Activated CD4-positive, alpha-beta T cell treated with anti-CD3 and anti-CD28 coated beads, Interleukin-2, amount 50 U/mL, for 48 hours (primary cell): ENCODE measurements at places on chromosomes 13 and 19.

- DNase-seq: no peak
Observed at GRCh38 chr13:54574791-54575190, 1546.2 kb downstream of the OLFM4 start.

GRCh38 chr13:61695147-61695546 is 279.5 kb upstream of the PCDH20 start:
- DNase-seq: no peak

GRCh38 chr19:15328312-15328711 is 4.0 kb downstream of the BRD4 start:
- no peak for DNase-seq

DNA sequence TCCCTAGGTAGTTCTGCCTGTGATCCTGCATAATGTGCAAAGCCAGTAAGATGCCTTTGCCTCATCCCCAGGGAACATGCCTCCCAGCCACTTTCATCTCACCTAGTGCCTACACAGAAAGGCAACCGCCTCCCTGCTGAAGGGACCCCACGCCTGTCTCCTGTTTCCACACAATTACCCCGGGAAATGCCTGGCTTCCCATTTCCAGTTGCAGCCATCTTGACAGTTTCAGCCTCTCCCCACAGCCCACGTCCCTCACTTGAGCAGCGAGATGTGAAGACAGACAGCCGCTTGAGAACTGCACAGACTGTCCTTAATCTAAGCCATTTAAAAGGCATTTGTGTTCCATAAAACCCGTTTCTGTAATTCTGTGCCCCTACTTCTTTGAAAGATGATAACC is 4.7 kb upstream of the UQCRFS1 start:
- DNase-seq: no peak

GRCh38 chr13:73714522-73714921 is 419.7 kb downstream of the KLF12 start:
- peak; percentile 16 for DNase-seq

GRCh38 chr13:52158629-52159158 is 703 bp downstream of the NEK3 start:
- DNase-seq: peak; percentile 38

GRCh38 chr19:19510432-19510831 is 4.9 kb downstream of the TSSK6 start:
- DNase-seq: no peak

- no peak for DNase-seq
Observed at GRCh38 chr19:45336696-45337251, 3.8 kb upstream of the KLC3 start.

DNA sequence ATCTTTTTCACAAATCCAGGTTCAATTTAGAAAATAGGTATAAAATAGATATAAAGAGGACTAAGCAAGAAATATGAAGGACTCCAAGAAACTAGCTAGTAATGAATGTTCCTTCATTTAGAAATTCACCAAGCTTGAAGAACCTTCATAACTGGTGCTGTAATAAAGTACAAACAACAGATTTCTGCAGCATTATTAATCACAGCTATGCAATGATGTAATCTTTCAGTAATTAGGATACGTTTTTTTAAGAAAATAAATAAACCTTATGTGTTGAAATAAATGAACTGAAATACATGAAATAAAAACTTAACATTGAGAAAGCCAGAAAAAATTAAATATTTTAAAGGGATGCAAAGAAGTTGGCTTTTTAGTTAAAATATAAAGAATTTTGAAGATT is 236.1 kb downstream of the RGCC start:
- no peak for DNase-seq

DNA sequence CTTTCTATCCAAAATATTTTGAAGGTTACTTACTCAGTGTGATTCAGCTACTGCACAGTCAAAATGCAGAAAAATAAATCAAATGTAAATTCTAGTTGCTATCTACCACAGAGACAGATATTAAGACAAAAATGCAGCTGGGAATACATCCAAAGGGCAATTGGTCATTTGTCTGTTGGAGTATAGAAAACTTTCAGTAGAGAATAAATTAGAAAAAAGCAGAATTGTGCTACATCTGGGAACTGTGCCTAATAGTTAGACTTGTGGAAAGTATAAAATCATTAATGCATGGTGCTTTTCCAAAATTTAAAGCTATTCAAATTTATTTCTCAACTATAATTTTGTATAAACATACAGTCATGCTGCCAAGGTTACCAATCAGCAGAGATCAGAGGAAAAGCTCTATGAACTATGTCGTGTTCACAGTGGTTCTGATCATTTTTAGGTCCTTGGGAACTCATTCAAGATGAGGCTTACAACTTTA is 1635.8 kb downstream of the PCDH9 start:
- no peak for DNase-seq

DNA sequence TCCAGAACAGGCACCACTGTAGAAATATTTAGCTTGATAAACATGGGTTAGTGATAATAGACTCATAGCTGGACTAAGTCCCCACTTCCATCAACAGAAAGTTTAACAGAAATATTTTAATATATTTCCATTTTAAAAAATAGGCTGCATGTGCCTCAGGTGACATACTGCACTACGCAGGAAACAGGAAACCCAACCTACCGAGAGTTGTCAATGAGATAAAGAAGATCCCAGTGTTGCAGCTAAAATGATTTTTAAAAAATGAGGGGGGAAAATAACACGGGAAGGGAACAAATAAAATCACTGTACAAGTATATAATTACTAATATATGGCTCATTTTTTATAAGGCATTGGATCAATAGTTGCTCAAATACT is 154.8 kb downstream of the TBC1D4 start:
- no peak for DNase-seq

- DNase-seq: peak; percentile 33
Observed at GRCh38 chr19:6239401-6239844, 40.4 kb downstream of the MLLT1 start.

DNA sequence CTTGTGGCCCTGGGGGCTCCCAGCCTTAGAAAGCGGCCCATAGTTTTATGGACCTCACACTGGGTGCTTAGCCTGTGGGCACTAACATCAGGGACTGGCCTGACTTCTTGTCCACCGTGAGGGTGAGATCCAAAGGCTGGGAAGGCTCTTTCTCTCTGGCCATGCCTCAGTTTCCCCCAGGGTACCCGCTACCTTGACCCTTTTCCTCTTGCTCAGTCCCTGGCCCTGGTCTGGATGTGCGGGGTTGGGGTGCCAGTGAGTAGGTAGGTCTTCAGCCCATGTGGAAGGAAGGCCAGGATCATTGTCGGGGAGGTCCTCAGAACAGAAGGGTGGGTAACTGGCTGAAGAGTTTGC is 1.6 kb upstream of the TMEM161A start:
- DNase-seq: no peak

- no peak for DNase-seq
Observed at GRCh38 chr13:36352350-36352749, 6.2 kb upstream of the SPART start.

GRCh38 chr13:46526740-46527139 is 26.2 kb upstream of the LRCH1 start:
- no peak for DNase-seq

DNA sequence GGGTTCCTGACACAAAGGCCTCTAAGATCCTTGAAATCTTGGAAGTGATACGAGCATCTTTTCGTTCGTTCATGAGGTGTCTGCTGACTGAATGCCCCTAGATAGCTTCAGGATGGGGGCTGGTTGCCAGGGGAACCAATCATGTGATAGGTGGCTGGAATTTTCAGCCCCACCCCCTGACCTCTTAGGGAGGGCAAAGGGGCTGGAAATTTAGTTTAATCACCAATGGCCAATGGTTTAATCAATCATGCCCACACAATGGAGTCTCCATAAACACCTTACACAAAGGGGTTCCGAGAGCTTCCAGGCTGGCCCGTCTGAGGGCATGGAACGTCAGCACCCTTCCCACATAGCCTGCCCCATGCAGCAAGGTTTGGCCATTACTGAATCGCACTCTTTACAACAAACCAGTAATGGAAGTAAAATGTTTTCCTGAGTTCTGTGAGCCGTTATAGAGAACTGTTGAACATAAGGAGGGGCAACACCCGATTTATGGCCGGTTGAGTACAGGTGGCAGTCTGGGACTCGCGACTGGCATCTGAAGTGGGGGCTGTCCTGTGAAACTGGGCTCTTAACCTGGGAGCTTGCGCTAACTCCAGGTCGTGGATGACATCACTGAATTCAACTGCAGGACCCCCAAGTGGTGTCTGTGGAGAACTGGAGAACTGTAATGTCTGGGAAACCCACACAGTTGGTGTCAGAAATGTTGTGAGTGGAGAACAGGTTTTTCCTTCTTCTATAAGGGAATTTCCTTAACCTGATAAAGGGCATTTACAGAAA is 25.6 kb downstream of the MLLT1 start:
- no peak for DNase-seq

GRCh38 chr13:96958286-96958891 is 35.9 kb downstream of the OXGR1 start:
- no peak for DNase-seq

DNA sequence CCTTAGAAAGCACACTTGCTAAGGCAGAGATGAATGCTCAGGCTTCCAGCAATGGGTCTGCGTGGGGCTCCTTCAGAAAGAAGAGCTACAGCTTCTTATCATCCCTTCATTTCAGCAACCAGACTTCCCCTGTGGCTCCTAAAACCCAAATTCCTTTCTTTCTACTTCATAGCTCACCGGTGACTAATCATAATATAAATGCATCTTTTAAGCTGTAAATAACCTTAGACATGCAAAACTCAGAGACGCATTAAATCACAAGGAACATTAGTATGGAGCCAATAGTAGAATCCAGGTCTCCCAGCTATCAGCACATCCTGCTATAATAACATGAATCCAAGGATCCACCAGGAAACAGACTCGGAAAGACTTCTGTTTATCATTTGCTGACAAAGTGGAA is 375.6 kb downstream of the COG6 start:
- no peak for DNase-seq

- DNase-seq: no peak
Observed at GRCh38 chr19:12944104-12944674, 1.5 kb upstream of the RAD23A start.

- DNase-seq: no peak
Observed at GRCh38 chr13:20526664-20527063, 1.0 kb upstream of the CRYL1 start.
